Stimulated activated CD4-positive, alpha-beta T cell treated with anti-CD3 and anti-CD28 coated beads, TNF-alpha, amount 100 ng/mL, for 24 hours (primary cell): ENCODE measurements at places on chromosomes 11 and 22.

GRCh38 chr11:126841999-126842398, 158.6 kb downstream of the KIRREL3 start:
- DNase-seq = no peak

GRCh38 chr22:49532869-49533802, 294.5 kb downstream of the BRD1 start:
- DNase-seq = no peak

GRCh38 chr22:23874871-23875270, 17.2 kb downstream of the SLC2A11 start:
- DNase-seq = no peak

- DNase-seq = no peak
These were observed 20.1 kb downstream of the TMPRSS6 start for GRCh38 chr22:37089434-37089833.
